Posterior vena cava (tissue), 2 donors: ENCODE measurements at places on chromosomes 4 and X. TPM values are rescaled to one million over a fixed set of nuclear protein-coding genes. Genes with fewer than 3 reads are reported as not detected.

SPANXC gene
- total RNA-seq, result not detected

MAGEA1 gene
- not detected for total RNA-seq

- no peak for DNase-seq
Observed at GRCh38 chrX:54560411-54560810, 30.4 kb downstream of the GNL3L start.

- no peak for DNase-seq
Observed at GRCh38 chr4:104930298-104930697, 216.4 kb upstream of the TET2 start.

- no peak for DNase-seq
Observed at GRCh38 chrX:114797494-114797893, 213.6 kb downstream of the HTR2C start.

DNA sequence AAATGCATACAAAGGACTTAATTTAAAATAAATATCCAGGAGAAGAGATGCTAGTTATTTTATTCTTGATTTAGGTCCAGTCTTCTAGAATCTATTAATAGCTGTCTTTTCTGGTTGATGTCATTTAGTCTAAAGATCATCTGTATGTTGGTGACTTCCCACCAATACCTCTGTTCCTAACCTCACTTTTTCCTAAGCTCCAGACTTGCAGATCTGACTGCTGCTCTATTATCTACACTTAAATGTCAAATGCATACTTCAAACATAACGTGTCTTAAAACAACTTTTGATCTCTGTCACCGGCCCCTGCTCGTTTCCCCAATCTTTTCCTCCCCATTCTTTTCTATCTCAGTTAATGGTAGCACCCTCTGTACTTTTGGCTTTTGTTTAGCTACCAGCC lies 133.3 kb downstream of the STIM2 start:
- no peak for DNase-seq

DNA sequence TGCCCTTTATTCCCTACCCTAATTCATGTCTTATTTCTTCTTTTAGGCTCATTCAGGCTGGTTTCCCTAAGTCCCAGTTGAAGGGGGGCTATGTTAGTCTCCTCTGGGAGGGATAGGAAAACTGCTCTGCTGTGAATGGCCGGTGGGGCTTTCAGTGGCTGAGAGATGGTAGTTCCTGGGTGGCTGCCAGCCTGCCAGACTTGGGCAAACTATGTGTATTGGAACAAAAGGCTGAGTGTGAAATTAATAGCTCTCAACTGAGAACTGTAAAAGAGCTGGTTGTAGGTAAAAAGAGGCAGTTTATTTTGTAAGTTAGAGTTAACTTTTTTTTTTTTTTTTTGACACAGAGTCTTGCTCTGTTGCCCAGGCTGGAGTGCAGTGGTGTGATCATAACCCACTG lies 28.8 kb downstream of the ARHGAP10 start:
- no peak for DNase-seq

DNA sequence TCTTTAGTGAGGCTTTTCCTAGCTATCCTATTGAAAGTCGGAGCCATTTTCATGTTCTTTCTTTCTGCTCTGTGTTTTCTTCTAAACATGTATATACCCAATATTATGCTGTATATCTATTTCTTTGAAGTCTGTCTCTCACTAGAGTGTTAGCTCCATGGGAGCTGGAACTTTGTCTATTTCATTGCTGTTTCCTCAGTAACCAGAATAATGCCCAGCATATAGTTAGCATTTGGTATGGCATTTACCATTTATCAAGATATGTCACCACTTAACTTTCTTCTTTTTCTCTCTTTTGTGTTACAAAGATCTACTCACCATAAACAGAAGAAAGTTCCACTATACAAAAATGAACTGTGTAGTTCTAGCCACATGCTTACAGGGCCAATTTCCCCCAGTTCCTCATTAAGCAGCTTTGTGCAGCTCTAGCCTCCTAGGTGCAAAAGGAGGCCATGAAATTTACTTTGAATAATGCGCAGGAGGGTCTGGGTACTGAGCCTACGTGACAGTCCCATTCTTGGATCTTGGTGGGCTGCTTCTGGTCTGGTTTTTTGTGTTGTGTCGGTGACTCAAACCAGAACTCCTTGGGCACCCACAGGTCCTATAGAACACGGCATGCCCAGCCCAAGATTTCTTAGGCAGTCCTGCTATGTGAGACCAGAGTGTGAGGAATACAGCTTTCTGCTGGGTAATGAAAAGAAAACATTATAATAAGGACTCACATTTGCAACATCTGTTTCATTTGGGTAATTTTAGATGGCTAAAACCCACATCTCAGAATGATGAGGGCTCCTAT lies 302.3 kb upstream of the IGFBP7 start:
- DNase-seq, result no peak

- no peak for DNase-seq
Observed at GRCh38 chr4:112142182-112142581, 3.1 kb upstream of the FAM241A start.
